GOT3 (cell line): ENCODE measurements at places on chromosomes 5 and 9.

- no peak for DNase-seq
Observed at GRCh38 chr5:119059740-119060255, 11.1 kb upstream of the DMXL1 start.

- DNase-seq = no peak
Observed at GRCh38 chr9:20236676-20237075, 385.6 kb downstream of the MLLT3 start.

DNA sequence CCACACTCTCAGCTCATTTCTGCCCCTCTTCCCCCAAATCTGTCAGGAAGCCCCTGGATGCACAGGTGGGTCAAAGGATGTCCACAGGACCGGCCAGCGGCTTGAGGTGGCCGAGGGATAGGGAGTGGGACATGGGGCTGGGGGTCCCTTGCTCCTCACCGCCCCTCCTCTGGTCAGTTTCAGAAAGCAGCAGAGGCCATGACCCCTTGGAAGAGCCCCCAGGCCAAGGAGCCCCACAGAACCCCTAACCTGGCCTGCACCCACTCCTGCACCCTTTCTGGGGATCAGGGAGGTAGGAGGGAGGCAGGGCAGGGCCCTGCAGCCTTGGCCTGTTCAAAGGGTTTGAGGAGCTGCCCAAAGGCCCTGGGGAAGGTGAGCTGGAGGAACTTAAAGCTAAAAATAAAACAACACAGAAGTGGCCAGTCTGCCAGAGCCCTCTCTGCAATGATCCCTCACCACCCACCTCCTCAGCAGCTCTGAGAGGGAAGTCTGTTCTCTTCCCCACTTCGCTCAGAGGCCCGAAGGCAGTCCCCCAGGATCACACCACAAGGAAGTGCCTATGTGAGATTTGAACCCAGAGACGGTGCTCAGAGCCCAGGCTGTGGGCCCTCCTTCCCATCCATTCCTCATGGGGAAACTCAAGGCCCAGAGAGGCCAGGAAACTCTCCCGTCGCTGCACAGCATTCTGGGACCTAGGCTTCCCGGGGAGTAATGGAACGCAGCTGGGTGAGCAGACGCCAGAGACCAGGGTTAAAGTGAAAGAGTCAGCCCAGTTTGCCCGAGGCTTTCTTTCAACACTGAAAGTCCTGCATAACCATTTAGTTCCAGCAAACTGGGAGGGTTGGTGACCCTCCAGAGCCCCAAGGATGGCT, 910 bp downstream of the ENG start:
- DNase-seq = no peak

- no peak for DNase-seq
Observed at GRCh38 chr9:72635197-72635596, 113.8 kb downstream of the TMC1 start.

DNA sequence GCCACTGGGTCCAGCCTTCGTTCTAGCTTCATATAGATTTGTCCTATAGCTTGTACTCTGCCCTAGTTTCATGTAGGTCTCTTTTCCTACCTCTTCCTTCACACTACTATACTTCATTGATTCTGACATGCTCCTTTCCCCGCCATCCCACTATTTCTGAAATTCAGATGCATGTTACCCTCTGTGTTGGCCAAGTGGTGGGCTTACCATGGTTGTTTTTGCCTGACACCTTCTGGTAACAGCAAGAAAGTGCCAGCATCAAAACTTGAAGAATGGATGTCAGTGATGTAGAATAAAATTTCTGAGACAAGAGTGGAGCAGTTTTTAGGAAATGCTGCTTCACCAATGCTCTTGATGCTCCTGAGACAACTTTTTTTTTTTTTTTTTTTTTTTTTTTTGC, 19.5 kb upstream of the SERINC5 start:
- no peak for DNase-seq

- DNase-seq = no peak
Observed at GRCh38 chr5:56383761-56384160, 150.6 kb upstream of the ANKRD55 start.

GRCh38 chr9:91118704-91119025, 243.1 kb downstream of the AUH start:
- DNase-seq = no peak

GRCh38 chr9:112774006-112774996, 23.7 kb downstream of the SNX30 start:
- no peak for DNase-seq

DNA sequence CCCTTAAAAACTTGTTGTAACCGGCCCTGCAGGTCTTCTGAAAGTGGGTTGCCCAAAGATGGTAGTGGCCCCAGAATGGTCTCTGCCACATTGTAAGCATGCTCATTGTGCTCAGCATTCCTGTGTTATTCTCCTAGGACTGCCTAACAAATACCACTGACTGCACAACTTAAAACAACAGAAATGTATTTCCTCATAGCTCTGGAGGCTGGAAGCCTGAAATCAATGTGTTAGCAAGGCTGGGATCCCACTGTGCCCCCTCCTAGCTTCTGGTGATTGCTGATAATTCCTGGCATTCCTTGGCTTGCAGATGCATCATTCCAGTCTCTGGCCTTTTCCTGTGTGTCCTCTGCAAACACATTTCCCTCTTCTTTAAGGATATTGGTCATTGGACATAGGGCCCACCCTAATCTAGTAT, 3.4 kb upstream of the GCNT4 start:
- DNase-seq = no peak

GRCh38 chr5:35773967-35774366, 82.7 kb upstream of the IL7R start:
- DNase-seq = no peak

DNA sequence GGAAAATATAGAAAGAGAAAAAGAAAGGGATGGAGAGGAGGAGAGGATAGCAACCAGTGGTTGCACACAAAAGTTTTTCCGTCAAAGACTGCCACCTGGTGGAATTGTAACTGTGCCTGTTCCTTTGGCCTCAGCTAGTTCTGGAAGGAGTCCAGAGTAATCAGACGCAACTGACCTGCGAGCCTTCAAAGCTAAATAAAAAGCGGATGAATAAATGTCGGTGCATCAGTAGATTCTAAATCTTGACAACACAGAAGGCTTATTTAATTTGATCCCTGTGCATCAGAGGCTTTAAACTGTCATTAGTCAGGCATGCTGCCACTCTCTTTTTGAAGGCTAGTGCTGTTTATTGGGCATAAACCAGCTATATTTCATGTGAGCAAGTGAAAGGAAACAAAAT, 132.9 kb upstream of the ACO1 start:
- DNase-seq = no peak

DNA sequence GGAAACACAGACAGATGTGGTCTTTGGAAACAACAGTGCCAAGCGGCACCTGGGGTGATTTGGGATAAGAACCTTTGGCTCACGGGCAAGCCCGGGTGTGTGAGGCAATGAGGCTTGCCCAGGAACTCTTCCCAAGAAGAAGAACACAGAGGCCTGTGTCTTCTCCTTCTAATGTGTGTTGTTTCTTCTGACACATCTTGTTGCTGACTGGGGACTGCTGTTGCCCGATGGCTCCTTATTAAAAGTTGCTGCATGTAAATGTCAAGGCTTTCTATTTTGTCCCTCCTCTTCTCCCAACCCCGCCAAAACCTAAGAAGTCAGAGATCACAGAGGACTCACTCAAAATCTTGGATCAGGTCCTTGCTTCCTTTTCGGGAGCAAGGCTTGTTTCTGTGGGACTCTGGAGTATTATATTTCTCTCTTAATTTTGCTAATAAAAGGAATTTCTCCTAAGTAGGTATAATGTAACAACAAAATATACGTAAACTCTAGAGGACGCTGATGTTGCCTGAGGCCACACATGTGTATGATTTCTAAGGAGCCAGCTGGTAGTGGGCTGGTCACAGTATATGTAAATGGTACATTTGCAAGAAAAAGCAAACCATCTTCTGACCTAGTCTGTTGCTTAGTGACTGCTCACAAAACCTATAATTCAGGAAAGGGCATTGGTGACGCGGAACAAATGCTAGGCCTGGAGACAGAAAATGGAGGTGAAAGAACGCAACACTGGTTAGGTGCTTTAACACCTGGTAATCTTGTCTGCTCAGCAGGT, 232.5 kb downstream of the GADD45G start:
- DNase-seq = no peak

DNA sequence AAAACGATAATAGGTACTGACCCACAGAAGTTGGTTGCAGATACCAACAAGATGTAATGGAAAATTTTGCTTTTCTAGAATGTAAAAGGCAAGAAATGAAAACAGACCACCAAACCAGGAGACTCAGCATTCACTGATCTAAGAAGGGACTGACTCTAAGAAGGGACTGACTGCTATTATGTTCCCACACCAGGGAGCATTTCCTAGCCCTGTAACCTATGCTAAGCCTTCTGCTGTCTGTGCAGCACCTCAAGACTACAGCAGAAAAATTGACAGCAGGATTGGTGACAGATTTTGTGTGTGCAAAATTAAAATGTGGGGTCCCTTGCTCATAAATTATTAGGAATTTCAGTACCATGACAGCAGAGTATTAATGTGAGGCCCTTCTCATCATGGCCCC, 154.8 kb downstream of the GABRB2 start:
- DNase-seq = no peak

DNA sequence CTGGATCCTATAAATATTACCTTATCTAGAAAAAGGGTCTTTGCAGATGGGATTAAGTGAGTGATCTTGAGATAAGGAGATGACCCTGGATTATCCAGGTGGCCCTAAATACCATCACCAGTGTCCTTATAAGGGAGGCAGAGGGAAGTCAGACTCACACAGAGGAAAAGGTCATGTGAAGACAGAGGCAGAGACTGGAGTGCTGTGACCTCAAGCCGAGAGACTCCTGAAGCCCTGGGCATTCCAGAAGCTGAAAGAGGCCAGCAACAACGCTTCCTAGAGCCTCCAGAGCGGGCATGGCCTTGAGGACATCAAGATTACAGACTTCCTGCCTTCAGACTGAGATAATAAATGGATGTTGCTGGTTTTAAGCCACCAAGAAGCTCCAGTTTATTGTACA, 118.8 kb downstream of the ATPSCKMT start:
- DNase-seq = no peak

- DNase-seq = no peak
Observed at GRCh38 chr5:115440782-115441451, 103.7 kb downstream of the FEM1C start.

- DNase-seq = no peak
Observed at GRCh38 chr5:32020271-32020670, 153.8 kb downstream of the GOLPH3 start.

GRCh38 chr9:114501796-114502682, 3.2 kb downstream of the WHRN start:
- DNase-seq = no peak

- DNase-seq = no peak
Observed at GRCh38 chr9:6632516-6633183, 12.9 kb downstream of the GLDC start.

GRCh38 chr9:86580688-86581087, 226.5 kb upstream of the TUT7 start:
- DNase-seq = no peak

DNA sequence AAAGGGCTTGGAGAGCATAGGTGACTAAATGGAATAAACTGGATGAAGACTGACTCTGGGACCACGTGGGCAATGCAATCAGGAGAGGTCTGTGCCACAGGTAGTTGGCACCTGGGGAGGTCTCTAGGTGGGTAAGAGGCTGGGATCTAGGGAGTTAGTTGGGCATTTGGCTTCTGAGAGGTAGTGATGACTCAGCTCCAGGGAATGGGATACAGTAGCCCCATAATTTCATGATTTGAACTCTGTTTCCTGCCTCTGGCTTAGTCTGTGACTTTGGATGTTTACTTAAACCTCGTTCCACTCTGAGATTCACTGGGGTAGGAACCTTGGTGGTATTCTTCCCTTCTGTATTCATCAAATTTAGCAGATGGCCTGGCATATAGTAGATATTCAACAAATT, 240.8 kb downstream of the KIF4B start:
- no peak for DNase-seq

GRCh38 chr9:114465417-114465816, 39.9 kb downstream of the WHRN start:
- DNase-seq = no peak

- no peak for DNase-seq
Observed at GRCh38 chr5:112648264-112648663, 89.4 kb upstream of the APC start.

DNA sequence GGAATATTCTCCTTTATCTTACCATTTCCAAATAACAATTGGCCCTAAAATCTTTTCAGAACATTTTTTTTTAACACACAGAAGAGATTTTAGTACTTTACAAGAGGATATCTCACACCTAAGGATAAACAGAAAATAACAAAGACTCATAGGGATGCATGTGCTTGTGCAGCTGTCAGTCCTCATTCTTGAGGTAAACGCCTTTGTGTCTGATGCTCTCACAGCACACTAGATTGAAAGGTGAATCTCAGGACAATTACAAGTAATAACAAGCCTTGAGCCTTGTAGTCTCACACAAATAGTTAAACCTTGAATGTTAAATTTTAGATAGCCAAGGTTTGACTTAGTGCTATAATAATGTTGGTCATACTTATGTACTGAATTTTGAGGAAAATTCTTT, 439.2 kb downstream of the PTPRD start:
- DNase-seq = no peak

GRCh38 chr9:10268531-10269485, 344.0 kb downstream of the PTPRD start:
- no peak for DNase-seq

DNA sequence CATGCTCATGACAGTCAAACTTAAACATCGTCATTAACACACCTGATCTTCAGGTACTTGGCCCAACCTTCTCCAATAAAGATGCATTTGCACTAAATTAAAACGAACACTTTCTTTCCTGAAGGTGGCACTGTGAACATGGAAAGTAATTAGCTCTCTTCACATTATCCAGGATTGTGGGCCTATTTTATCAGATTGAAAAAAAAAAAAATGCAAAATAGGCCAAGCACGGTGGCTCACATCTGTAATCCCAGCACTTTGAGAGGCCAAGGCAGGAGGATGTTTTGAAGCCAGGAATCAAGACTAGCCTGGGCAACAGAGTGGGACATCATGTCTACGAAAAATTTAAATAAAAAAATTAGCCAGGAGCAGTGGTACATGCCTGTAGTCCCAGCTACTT, 14.4 kb upstream of the CDC20B start:
- DNase-seq = no peak

DNA sequence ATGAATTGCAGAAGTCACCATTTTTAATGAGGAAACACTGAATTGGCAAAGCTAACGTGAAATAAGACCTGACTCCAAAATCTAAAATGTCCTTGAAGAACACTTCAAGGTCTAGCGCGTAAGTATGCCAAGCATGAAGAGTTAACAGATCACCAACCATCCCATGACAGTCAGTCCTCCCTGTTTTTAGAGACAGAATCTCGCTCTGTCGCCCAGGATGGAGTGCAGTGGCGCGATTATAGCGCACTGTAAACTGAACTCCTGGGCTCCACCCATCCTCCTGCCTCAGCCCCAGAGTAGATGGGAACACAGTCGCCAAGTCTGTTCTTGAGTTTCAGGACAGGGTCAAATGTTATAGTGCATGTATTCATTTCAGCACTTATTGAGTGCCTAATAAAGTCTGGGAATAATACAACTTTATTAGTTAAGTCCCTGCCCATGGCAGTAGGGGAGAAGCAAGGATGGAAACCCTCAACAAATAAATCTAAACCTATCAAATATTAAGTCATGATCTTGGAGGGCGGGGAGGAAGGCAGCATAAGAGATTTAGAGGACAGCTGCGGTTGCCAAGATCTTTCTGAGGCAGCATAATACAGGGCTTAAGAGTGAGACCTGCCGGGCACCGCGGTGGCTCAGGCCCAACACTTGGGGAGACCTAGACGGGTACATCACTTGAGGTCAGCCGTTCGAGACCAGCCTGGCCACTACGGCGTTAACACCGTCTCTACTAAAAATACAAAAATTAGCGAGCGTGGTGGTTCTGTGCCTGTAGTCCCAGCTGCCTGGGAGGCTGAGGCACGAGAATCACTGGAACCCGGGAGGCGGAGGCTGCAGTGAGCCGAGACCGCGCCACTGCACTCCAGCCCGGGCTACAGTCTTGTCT, 1.1 kb downstream of the ATPSCKMT start:
- no peak for DNase-seq

- no peak for DNase-seq
Observed at GRCh38 chr5:139196296-139196956, 1.7 kb downstream of the SIL1 start.
